ENCODE measurements at places on chromosomes 6 and 20. TPM values are rescaled to one million over a fixed set of nuclear protein-coding genes. Genes with fewer than 3 reads are reported as not detected.

The HLA-DRA gene
- not detected for total RNA-seq

The ESR1 gene
- not detected for total RNA-seq

The PCMTD2 gene
- total RNA-seq, result 12.4 TPM

The COL12A1 gene
- total RNA-seq, result 233 TPM

The MACROD2 gene
- total RNA-seq, result not detected

The DSE gene
- total RNA-seq, result 27.3 TPM

The TMC2 gene
- total RNA-seq, result not detected

The SAPCD1 gene
- total RNA-seq, result 1.4 TPM
